Progenitor cell of endocrine pancreas (in vitro differentiated cells): ENCODE measurements at places on chromosomes 12 and 14. TPM values are rescaled to one million over a fixed set of nuclear protein-coding genes. Genes with fewer than 3 reads are reported as not detected.

The PTPN6 gene
- 65.4 and 70.2 TPM in 2 replicates for total RNA-seq

The ABCC9 gene
- 0.16 and 0.29 TPM in 2 replicates for total RNA-seq

DNA sequence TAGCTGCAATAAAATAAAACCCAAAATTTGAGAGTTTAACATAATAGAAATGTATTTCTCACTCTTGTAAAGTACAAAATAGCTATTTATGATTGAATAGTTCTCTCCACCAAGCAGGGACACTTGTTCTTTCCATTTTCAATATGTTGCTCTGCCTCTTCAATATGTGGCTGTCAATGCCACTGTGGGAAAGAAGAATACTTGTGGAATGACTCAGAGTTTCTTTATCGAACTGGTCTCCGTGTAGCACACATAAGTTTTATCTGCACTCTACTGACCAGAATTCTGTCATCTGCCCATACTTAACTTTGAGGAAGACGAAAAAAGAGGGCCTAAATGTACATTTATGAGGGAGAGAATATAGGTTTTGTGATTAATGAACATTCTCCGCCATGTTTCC is 256.9 kb downstream of the ATXN7L3B start:
- H3K4me1 ChIP-seq: no peaks in the 10 kb centered on the region
- H3K36me3 ChIP-seq: no peaks in the 10 kb centered on the region
- no peak overlapping the region for H3K27ac ChIP-seq
- no peaks in the 10 kb centered on the region for H3K27me3 ChIP-seq

- H3K4me1 ChIP-seq: peaks cover 4% of the 10 kb centered on the region
- DNase-seq: no peak
- no peak overlapping the region for H3K27ac ChIP-seq
- H3K36me3 ChIP-seq: peaks cover 41% of the 10 kb centered on the region
- no peaks in the 10 kb centered on the region for H3K27me3 ChIP-seq
Measured at GRCh38 chr12:45426294-45426693, 210.4 kb downstream of the ANO6 start.

GRCh38 chr14:22547313-22547947 is 41.6 kb downstream of the DAD1 start:
- H3K27ac ChIP-seq: peak overlapping the region; percentile 82
- H3K27me3 ChIP-seq: peaks cover 19% of the 10 kb centered on the region
- no peak for DNase-seq
- no peak overlapping the region for H3K4me3 ChIP-seq
- H3K4me1 ChIP-seq: peaks cover 13% of the 10 kb centered on the region

GRCh38 chr14:101839236-101839635 is 77.7 kb downstream of the PPP2R5C start:
- peaks cover 10% of the 10 kb centered on the region for H3K4me1 ChIP-seq
- peaks cover 9% of the 10 kb centered on the region for H3K36me3 ChIP-seq
- no peaks in the 10 kb centered on the region for H3K27me3 ChIP-seq

The CLEC6A gene
- total RNA-seq: not detected in 2 replicates

- H3K4me3 ChIP-seq: no peak overlapping the region
- no peak overlapping the region for H3K27ac ChIP-seq
- H3K36me3 ChIP-seq: peaks cover 22% of the 10 kb centered on the region
Measured at GRCh38 chr12:109910969-109911348, 10.9 kb downstream of the TCHP start.

- no peak overlapping the region for H3K27ac ChIP-seq
- no peak for DNase-seq
- H3K36me3 ChIP-seq: peaks cover 5% of the 10 kb centered on the region
Measured at GRCh38 chr14:103103461-103104388, 9.2 kb downstream of the EXOC3L4 start.

GRCh38 chr12:11652351-11653040 is 3.0 kb downstream of the ETV6 start:
- H3K27me3 ChIP-seq: no peaks in the 10 kb centered on the region
- no peak for DNase-seq
- H3K27ac ChIP-seq: peak overlapping the region; percentile 19
- peaks cover 36% of the 10 kb centered on the region for H3K4me1 ChIP-seq
- peak overlapping the region; percentile 87 for H3K4me3 ChIP-seq

The RIMBP2 gene
- total RNA-seq: 31.1 and 31.6 TPM in 2 replicates

GRCh38 chr12:98146043-98146442 is 369.3 kb upstream of the TMPO start:
- DNase-seq: no peak
- H3K36me3 ChIP-seq: no peaks in the 10 kb centered on the region
- peaks cover 8% of the 10 kb centered on the region for H3K4me1 ChIP-seq
- H3K27me3 ChIP-seq: no peaks in the 10 kb centered on the region
- H3K4me3 ChIP-seq: no peak overlapping the region

The CCNK gene
- 64.1 and 64.8 TPM in 2 replicates for total RNA-seq

The ADAM21 gene
- 0.11 and 0.12 TPM in 2 replicates for total RNA-seq

DNA sequence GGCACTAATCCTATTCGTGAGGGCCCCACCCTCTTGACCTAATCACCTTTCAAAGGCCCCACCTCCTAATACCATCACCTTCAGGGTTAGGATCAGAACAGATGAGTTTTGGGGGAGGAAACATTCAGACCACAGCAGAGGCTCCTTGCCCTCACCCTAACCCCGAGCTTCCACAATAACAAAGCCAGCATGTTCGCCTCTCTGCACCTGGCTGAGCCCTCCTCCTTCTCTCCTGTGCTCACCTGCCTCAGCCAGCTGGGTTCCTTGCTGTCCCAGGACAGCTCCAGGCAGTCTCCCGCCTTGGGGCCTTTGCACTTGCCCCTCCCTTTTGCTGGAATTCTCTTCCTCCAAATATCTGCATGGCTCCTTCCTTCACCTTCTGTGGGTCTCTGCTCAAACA is 9.7 kb upstream of the RAN start:
- H3K27ac ChIP-seq: no peak overlapping the region
- no peaks in the 10 kb centered on the region for H3K27me3 ChIP-seq
- no peaks in the 10 kb centered on the region for H3K36me3 ChIP-seq
- no peak for DNase-seq

DNA sequence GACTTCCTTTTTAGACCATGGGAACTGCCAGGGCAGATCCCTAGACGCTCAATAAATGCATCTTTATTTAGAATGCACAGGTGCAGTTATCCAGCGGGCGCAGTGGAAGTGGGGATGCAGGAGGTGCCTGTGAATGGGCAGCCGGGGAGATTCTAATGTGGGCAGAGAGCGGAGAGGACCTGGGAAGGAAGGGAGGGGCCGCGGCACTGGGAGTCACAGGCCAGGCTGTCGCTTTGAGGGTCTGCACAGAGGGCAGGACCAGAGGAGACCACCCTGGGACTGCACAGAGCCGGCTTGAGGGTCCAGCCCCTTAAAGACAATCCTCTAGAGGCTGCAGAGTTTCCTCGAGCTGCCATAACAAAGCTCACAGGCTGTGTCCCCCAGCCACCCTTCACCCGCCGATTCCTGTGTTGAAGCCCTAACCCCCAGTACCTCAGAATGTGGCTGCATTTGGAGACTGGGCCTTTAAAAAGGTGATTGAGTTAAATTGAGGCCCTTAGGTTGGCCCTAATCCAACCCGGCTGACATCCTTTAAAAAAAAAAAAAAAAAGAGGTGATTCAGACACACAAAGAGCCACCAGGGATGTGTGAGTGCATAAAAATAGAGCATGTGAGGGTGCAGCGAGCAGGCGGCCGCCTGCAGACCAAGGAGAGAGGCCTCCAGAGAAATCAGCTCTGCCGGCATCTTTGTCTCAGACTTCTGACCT is 44.4 kb upstream of the PPP2R5C start:
- DNase-seq: no peak
- no peaks in the 10 kb centered on the region for H3K36me3 ChIP-seq
- peaks cover 8% of the 10 kb centered on the region for H3K27me3 ChIP-seq

GRCh38 chr12:101727098-101727497 is 12.2 kb downstream of the SYCP3 start:
- no peaks in the 10 kb centered on the region for H3K4me1 ChIP-seq
- peaks cover 3% of the 10 kb centered on the region for H3K36me3 ChIP-seq
- no peaks in the 10 kb centered on the region for H3K27me3 ChIP-seq
- H3K4me3 ChIP-seq: no peak overlapping the region
- no peak for DNase-seq
- no peak overlapping the region for H3K27ac ChIP-seq

The CCT2 gene
- total RNA-seq: 254 and 266 TPM in 2 replicates

GRCh38 chr12:47249719-47250357 is 170.1 kb upstream of the AMIGO2 start:
- H3K4me3 ChIP-seq: no peak overlapping the region
- H3K36me3 ChIP-seq: peaks cover 2% of the 10 kb centered on the region
- H3K4me1 ChIP-seq: peaks cover 3% of the 10 kb centered on the region
- H3K27ac ChIP-seq: no peak overlapping the region

The KLHDC1 gene
- 2.4 and 2.8 TPM in 2 replicates for total RNA-seq

The RILPL2 gene
- total RNA-seq: 2.8 TPM in 2 replicates

The ING4 gene
- total RNA-seq: 105 and 110 TPM in 2 replicates

The FSCB gene
- total RNA-seq: not detected in 2 replicates

- H3K27me3 ChIP-seq: no peaks in the 10 kb centered on the region
- H3K4me1 ChIP-seq: no peaks in the 10 kb centered on the region
- no peak overlapping the region for H3K27ac ChIP-seq
- H3K36me3 ChIP-seq: no peaks in the 10 kb centered on the region
Measured at GRCh38 chr14:75411214-75411540, 16.6 kb upstream of the JDP2 start.

The SVOP gene
- 1.7 and 2.1 TPM in 2 replicates for total RNA-seq

- H3K27me3 ChIP-seq: no peaks in the 10 kb centered on the region
- H3K4me1 ChIP-seq: peaks cover under 1% of the 10 kb centered on the region
- H3K36me3 ChIP-seq: no peaks in the 10 kb centered on the region
- no peak for DNase-seq
Measured at GRCh38 chr12:119327471-119327870, 7.1 kb upstream of the CCDC60 start.

- H3K36me3 ChIP-seq: no peaks in the 10 kb centered on the region
- H3K27ac ChIP-seq: no peak overlapping the region
- peaks cover 54% of the 10 kb centered on the region for H3K4me1 ChIP-seq
- H3K27me3 ChIP-seq: no peaks in the 10 kb centered on the region
- DNase-seq: no peak
Measured at GRCh38 chr14:68753690-68754089, 39.2 kb downstream of the ZFP36L1 start.

The ZBTB42 gene
- 12.3 and 12.6 TPM in 2 replicates for total RNA-seq
